ENCODE measurements at places on chromosomes 5 and 9.
A peak's percentile ranks its signal among the peaks of the same experiment; 100 is the strongest.

DNA sequence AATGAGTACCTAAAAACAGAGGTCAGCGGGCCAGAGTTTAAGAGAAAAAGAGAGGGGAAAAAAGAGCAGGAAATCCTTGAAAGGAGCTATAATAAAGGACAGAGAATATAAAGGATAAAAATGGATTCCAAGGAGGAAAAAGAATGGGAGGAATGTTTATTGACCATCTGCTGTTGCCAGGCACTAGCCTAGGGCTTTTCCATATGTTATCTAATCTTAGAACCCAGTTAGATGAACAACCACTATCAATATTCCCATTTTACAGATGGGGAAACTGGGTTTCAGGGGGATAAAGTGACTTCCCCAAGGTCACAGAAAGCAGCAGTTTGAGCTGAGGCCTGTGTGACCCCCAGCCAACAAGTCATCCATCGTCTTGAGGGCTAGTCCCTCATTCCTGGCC lies 232.5 kb downstream of the NR3C1 start:
- no peak for DNase-seq

- no peak for DNase-seq
These were observed 46.7 kb downstream of the TGFBI start for GRCh38 chr5:136075466-136075891.

DNA sequence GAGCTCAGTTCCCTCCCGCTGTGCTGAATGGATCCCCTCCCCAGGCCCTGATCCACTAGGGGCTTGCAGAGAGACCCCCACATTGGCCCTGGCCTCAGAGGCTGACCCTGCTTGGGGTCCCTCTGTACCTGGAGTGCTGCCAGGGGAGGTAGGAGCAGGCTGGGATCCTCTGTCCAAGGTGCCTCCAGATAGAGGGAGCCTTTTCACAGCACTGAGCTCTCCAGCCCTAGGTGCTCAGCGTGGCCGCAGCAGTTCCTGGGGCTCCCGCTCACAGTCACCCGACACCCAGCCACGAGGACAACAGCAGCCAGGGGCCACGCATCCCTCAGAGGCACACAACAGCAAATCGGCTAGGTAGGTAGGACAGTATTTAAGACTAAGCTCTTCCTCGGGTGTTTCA lies 62.2 kb upstream of the IRX2 start:
- no peak for DNase-seq

DNA sequence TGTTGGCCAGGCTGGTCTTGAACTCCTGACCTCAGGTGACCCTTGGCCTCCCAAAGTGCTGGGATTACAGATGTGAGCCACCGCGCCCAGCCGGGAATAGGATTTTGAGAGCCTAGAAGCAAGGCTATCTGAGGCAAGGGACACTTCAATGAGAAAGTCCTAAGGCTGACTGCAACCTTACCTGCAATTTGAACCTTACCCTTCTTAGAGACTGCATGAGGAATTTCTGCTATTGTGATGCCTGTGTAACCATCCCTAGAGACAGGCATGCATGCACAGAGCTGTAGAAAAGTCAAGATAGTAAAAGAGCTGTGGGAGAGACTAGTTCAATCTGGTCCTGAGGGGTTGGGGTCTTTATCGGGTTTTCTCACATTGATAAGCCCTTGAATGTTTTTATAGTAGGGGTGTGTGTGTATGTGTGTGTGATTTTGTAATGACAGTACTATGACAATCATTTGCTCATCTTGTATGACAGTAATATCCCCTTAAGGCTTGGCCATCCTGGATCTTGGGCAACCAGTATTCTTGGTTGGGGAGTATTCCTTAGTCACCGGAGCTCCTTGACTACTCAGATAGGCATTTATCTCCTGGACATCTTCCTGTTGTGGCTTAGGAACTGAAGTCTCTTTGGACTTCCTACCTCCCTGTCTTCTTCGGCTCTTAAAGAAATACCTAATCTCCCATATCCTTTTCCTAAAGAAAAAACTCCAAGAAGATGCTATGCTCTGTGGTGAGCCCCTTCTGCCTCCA lies 11.2 kb downstream of the DNAJB5 start:
- no peak for DNase-seq

GRCh38 chr9:130681769-130682420 lies 11.7 kb upstream of the EXOSC2 start:
- DNase-seq: peak; percentile 41

DNA sequence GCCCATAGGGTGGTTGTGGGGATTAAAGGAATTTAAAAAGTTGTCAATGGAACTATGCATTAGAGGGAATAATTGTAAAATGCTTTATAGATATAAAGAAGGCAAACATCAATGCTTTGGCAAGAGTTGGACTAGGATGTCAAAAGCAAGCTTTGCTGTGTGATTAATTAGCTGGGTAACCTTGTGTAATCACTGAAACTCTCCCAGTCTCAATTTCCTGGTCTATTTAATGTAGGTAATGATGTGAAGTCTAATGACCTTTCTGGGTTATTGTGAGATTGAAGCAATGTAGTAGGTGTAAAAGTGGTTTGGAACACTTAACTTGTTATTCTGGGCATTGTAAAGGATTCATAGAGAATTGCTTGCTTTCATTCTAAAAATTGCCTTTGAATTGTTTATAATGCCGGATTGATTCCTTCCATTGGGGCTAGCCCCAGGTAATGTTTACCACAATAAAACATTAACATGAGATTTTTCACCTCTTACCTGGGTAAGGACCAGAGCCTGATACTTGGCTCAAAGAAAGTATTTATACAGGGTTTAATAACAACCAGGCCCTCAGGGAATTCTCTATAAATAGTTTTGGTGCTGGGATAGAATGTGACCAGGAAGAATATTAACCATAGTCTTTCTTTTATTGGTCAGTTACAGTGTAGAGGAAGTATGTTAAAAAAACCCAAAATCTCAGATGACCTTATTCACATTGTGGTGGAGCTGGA lies 30.0 kb upstream of the CLINT1 start:
- no peak for DNase-seq

- no peak for DNase-seq
These were observed 15.3 kb upstream of the NDST1 start for GRCh38 chr5:150492621-150493020.

GRCh38 chr5:123549256-123549904 lies 37.4 kb downstream of the CSNK1G3 start:
- peak; percentile 38 for DNase-seq

DNA sequence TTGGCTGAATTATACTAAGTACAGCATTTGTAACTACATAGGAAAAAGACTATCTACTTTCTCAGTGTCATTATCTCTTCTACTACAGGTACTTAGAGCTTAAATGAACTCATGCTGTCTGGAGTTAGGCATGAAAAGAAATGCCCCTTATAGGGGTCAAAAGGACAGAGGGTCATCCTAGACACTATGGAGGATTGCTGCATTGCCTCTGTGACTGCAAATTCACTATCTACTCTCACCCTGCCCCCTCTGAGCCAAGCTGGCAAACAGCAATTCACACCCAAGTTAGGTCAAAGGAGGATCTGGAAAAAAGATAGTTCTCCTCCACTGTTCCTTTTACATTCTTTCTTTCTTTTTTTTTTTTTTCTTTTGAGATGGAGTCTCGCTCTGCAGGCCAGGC lies 36.7 kb downstream of the ANKRD31 start:
- no peak for DNase-seq

GRCh38 chr5:158953929-158954534 lies 145.7 kb downstream of the EBF1 start:
- no peak for DNase-seq

GRCh38 chr9:79656169-79656568 lies 84.4 kb downstream of the TLE4 start:
- no peak for DNase-seq

DNA sequence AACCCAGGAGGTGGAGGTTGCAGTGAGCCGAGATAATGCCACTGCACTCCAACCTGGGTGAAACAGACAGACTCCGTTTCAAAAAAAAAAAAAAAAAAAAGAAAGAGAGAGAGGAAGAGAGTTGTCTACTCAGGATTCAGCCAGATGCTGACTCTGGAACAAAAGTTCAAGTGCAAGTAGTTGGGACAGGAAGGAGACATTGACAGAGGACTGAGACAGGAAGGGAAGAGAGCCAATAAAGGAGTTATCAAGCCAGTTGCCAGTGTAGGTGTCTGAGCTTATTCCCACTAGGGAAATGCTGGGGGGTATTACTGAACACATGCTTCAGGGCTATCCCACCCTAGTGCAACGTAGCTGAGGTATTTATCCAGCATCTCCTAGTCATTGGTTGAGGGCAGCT lies 147.7 kb upstream of the SLC1A3 start:
- no peak for DNase-seq

DNA sequence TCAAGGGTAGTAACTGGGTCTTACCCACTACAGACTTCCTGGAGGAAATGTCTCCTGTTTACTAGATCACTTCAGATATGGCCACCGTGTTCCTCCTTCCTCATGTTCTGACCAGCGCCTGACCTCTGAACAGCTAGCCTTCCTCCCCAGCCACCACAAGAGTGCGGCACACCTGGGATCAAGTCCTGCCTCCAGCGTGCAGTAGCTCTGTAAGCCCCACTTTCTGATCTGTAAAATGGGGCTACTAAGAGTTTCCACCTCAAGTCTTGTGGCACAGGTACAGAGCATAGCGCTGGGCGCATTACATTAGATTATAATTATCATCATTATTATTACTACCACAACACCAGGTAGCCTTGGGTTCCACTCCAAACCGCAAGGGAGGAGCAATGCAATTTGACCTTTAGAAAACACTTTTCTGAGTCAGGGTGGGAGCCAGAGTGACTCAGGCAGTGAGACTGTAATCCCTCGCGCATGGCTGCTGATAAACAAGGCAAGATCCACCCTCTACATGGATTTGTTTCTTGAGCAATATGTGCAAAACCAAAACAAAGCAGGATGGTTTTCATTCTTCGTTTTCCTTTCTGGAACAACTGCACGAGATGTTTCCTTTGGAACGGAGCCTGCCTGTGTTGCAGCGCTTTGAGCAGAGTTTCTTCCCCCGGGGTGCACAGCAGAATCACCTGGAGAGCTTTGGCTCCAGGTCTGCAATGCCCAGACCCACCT lies 65.0 kb upstream of the ANGPTL2 start:
- DNase-seq: peak; percentile 15

DNA sequence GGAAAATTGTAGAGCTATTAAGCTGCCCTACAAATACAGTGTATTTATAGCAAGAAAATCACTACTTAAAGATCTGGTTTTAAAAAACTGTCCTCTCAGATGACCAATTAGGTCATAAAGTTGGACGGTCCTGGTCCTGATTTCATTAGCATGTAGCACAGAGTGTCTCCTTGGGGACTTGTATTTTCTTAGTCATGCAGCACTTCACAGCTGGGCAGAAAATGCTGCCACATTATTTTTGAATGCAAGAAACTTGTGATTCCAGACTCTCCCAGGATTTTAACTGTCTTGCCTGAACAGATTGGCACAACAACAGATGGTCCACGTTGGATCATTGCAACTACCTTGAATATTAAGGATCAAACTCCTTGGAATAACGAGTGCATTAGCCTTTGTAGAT lies 348.1 kb upstream of the SGCD start:
- no peak for DNase-seq
